ENCODE measurements at places on chromosomes 16 and 17.

- no peak for DNase-seq
Measured at GRCh38 chr16:75389096-75389690, 44.1 kb downstream of the CFDP1 start.

GRCh38 chr16:85173981-85174751 lies 61.9 kb upstream of the CIBAR2 start:
- no peak for DNase-seq

- DNase-seq = no peak
Measured at GRCh38 chr17:41906465-41907184, 12.1 kb downstream of the ACLY start.

DNA sequence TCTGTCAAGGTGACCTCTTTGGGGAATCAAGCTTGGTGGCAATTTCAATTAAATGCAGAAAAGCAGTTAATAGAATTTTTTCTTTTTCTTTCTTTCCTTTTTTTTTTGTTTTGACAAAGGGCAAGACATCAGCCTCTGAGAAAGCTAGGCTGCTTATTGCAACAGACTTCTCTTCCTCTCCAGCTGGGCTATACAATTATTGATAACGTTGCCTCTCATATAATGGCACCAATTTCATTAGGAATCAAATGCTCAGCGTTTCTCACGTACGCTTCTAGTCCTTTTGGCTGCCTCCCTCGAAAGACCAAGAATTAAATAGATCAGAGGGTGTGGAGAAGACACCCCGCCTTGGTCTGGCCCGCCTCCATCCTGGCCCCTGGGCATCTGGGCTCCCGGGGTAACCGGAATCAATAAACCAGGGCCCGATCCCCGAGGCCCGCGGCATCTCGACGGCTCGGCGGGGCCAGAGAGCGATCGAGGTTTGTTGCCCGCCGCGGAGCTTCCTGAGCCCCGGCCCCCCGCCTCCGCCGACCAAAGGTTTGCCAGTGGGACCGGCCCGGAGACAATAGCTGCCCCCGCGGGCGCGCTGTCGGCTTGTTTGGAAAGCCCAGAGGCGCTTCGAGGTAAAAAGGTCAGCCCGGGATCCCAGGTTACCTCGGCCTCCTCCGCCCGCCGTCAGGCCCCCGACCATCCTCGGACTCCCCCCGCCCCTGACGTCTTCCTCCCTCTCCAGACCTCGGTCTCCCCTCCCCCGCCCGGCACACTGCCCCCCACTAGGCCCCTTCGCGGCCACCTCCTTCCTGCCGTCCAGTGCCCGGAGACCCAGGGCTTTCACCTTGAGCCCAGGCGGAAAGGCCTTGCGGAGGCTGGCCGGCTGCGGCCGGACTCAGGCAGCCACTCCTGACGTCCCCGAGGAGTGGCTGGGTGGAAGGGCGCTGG lies 3.9 kb downstream of the HOXB1 start:
- peak; percentile 32 for DNase-seq

DNA sequence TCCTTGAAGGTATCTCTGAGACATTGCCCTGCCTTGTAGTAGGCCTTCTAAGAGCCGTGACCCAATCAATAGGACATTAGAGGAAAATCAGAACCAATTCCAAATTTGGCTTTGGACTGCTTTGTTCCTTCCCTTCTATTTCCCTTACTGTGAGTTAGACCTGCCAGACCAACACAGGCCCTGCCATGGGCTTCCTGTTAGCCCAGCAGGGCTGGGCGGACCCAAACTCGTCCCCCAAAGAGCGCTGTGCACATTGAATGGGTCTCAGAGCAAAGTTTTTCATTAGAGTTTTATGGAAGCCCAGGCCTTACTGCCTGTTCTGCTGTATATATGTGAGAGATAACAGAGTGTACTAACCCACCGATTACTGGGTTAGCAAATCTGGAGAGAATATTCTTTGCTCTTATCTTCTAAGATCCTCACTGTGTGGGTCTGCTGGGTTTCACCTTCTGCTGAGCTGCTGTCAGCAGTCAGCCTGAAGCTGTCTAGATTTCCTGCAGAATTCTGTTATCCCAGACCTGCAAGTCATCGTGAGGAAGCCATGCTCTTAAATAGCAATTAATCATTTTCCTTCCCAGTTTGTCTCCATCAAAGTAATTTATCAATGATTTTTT lies 5.7 kb downstream of the ARHGAP44 start:
- DNase-seq = no peak

DNA sequence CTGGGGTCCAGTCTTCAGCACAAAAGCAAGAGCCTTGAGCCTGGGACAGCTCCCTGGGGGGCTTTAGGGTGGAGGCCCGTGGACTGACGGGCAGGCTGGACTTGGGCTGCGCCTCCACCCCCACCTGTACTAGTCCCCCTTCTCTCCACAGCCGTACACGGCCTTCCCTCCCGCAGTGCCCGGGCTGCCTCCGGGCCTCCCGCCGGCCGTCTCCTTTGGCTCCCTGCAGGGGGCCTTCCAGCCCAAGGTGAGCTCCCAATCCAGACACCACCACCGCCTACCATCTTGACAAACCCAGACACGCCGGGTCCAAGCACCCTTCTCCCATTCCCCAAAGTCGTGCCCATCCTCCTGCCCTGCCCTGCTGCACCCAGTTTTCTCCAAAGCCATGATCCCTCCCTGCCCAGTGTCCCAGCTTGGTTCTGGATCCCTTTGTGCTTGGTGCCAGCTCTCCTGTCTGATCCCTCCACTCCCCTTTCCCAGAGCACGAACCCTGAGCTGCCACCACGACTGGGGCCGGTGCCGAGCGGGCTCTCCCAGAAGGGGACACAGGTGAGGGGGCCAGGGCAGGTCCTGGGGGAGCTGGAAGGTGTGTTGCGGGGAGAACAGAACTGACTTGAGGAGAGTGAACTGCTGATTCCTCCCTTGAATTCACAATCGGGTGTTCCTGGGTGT lies 7.1 kb downstream of the FBRS start:
- DNase-seq = no peak

DNA sequence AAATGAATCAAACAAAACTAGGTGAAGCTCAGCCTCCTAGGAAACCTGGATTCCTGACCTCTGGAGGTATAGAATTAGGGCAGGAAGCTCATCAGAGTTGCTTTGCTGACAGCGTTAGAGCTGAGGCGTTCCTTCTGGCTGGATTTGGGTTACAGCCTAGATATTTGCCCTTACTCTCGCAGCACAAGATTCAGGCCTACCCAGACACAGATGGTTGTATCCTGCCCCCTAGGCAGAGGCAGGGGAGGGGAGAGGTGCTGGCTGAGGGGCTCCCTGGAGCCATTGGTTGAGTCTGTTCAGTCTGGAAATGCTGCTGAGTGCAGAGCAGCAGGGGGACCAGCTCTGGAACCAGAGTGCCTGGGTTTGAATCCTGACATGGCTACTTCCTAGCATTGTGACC lies 78.4 kb downstream of the MPRIP start:
- no peak for DNase-seq

DNA sequence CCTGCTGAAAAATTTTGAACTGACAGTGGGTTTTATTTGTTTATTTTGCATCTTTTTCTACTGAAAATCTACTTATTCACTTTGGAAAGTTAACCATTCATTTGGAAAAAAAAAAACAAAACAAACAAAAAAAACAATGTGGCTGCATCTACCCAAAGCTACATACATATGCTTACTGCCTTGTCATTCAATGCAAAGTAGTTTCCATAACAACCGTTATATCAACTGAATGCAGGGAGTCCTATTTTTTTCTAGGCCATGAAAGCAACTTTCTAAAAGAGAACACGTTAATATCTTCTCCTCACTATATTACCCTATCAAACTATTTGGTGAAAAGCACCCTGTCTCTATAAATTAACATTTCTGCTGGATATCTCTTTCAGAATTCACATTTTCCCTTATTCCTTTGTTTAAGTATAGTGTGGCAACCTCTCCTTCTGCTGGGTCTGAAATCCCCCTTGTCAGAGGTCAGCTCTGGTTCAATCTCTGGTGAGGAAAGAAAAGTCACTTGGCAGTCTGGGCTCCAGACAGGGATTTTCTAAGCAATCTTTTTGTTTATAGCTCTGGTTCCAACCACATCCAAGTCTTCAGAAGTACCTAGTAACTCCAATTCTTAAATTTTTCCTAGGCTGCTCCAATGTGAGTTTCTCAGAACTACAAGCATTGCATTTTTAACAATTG lies 528.4 kb upstream of the TOM1L1 start:
- DNase-seq = no peak

GRCh38 chr17:67160791-67161190 lies 84.2 kb downstream of the HELZ start:
- no peak for DNase-seq

DNA sequence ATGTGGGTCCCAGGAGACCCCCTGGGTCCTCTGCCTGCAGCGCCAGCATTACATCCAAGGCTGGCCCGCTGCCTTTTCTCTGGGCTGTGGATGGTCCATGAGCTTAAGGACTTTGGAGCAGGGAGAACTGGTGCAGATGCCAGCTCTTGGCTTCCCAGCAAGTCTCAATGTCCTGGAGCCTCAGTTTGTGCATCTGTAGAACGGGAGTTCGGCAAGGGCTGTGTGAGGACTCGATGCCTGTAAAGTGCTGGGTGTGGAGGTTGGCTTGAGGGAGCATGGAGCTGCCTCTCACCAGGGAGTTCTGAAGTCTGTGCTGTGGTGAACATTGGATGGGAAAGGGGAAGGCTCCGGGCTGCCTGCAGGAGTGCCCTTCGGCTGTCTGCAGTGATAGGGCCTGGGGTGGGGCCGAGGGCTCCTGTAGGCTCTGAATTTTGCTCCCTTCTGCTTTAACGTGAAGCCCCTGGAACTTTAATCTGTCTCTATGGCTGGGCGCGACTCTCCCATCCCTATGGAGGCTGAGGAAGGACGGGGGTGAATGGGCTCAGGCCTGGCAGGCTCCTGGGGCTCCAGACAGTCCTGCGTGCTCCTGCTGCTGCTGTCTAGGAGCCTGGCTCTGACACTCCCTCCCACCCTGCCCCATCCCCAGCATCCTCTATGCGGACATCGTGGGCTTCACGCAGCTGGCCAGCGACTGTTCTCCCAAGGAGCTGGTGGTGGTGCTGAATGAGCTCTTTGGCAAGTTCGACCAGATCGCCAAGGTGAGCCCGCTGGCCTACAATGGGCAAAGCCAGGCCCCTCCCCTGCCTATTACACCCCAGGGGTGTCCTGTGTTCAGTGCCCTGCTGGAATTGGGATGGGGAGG lies 27.9 kb downstream of the ADCY7 start:
- no peak for DNase-seq

GRCh38 chr17:1931844-1932579 lies 93.1 kb downstream of the RTN4RL1 start:
- DNase-seq = no peak

DNA sequence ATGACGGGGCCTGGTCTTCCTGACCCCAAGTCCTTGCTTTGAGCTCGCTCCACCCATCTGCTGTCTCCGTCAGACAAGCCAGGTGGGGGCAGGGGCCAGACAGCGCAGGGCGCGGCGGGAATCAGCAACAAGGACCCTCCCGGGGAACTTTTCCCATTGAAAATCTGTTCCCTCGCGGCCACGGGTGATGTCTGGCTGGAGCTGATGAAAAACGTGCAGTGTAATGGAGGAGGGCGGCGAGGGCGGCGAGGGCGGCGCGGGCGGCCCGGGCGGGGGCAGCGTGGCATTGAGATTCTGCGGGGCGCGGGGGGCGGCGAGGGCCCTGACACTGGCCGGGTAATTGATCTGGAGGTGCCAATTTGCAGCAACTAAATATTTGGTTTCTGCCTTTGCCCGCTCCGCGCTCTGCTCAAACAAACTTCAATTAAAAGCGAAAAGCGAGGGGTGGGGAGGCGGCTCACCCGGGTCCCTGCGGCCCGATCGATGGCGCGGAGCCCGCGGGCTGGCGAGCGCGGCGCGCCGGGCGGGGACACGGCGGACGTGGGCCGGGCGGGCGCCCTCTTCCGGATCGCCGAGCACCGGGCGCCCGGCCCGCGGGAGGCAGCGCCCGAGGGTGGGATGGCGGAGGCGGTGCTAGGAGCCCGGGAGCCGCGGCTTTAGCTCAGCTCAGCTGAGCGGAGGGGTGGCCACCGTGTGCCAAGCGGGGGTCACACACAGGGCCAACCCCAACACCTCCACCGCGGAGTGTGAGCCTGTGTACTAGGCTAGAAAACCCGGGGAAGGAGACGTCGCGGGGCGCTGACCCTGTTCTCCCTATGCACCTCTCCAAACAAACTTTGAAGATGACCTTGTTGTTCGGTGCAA lies 32.4 kb downstream of the DCAKD start:
- DNase-seq = no peak

DNA sequence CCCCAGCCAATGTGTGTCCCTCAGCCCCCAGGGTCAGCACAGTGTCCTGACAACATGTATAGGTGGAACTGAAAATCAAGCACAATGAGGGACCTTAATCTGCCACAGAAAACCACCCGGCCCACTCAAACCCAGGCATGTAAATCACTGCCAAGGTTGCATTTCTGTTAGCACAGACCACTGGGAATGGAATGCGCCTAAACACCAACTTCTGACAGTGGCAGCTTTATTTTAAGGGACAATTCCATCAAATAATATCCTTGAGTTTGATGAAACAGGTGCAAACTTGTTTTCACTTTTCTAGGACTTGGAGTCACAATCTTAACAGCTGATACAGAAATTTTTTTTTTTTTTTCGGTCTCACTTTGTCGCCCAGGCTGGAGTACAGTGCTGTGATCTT lies 37.3 kb upstream of the MRPS23 start:
- no peak for DNase-seq

- DNase-seq = no peak
Measured at GRCh38 chr16:2090481-2090776, 42.6 kb downstream of the TSC2 start.

DNA sequence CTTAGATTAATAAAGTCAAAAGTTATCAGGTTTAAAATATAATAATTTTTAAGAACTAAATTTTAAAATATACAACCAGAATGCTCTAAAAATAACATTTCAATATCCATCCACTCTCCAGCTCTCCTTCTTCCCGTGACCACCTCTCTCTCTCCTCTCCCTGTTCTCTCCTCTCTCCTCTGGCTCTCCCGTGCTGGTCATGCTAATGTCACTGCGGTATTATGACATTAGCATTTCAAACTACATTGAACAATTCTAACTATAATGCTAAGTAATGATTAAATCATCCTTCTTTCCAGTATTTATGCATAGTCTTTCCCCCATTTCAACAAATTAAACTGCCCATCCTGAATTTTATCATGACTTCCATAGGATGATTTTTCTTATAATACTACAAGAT lies 154.7 kb downstream of the CEP112 start:
- DNase-seq = no peak

- DNase-seq = peak; percentile 15
Measured at GRCh38 chr16:88569614-88569984, 604 bp upstream of the ZC3H18 start.

GRCh38 chr16:83713597-83713996 lies 94.2 kb upstream of the HSBP1 start:
- no peak for DNase-seq

- peak; percentile 23 for DNase-seq
Measured at GRCh38 chr17:45338023-45338781, 21.4 kb upstream of the MAP3K14 start.

DNA sequence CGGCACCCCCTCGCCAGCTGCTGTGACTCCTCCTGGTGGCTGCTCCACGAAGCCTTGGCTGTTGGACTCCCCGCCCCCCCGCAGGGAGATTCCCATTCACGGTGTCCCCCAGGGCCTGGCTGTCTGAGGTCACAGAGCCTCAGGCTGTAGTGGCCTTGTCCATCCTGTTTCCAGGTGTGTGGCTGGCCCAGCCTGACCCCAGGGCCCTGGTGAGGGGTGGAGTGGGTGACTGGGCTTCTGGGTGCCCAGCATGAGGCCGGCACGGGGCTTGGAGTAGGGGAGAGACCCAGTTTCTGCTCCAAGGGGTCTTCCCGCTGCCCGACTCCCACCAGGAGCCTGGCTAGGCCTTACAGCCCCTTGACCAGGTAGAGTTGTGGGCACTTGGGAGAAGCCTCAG lies 10.4 kb downstream of the PRSS27 start:
- no peak for DNase-seq

- DNase-seq = peak; percentile 52
Measured at GRCh38 chr17:74296548-74296936, 22.5 kb downstream of the DNAI2 start.
